ENCODE measurements at places on chromosomes 3 and 15. TPM values are rescaled to one million over a fixed set of nuclear protein-coding genes. Genes with fewer than 3 reads are reported as not detected.

The SLC24A5 gene
- not detected for total RNA-seq

DNA sequence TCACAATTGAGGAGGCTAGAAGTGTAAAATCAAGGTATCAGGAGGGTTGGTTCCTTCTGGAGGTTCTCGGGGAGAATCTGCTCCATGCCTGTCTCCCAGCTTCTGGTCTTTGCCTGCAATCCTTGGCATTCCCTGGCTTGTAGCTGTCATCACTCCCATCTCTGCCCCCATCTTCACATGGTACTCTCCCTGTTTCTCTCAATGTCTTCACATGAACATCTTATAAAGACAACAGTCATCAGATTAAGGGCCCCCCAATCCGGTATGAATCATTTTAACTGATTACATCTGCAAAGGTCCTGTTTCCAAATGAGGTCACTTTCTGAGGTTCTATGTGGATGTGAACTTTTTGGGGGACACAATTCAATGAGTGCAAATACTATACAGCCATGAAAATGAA, 113.0 kb upstream of the GALNT15 start:
- no peak for DNase-seq

GRCh38 chr3:146203776-146204175, 42.8 kb upstream of the PLOD2 start:
- no peak for DNase-seq

DNA sequence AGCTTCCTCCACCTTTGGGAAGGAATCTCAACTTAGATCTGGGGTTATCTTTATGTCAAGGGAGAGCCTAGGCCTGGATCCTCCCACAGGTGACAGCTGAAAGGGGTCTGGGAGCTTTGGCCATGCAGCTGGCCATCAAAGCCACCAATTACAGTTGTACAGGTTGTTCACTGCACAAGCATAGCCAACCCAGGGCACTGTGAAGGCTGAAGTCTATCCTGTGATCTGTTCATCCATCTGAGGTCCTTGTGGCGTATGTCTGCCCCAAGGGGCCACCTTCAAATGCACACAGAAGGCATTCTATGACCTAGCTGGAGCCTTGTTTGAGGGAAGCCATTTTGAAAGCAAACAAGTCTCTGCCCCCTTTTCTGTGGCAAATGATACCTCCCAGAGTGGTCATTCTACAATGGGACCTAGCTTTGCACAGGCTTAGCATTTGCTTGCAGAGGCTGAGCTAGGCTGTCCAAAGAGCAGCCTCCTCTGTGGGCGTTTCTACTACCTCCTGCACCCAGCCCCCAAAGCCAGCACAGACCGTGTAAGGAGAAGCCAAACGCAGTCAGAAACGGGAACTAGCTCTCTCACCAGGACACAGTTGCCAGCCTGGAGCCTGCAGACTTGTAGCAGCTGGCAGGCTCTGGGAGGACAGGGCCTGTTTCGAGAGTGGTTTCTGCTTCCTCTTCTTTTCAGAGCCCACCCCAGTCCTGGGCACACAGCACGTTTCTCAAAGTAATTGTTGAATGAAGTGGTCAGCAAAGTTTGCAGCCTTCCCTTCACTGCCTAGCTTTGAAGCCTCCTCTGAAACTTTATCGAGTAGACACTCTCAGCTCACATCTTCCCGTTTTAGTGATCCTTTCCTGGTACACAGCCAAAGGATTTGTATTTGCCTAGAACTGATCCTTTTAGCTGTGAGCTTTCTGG, 157.3 kb upstream of the SMAD3 start:
- no peak for DNase-seq
